ENCODE measurements at places on chromosomes 16 and 17. TPM values are rescaled to one million over a fixed set of nuclear protein-coding genes. Genes with fewer than 3 reads are reported as not detected.

The MPV17L gene
- total RNA-seq = 0.09 TPM

The PRKCB gene
- 3.6 TPM for total RNA-seq

The TIGD7 gene
- total RNA-seq = 3.5 TPM

The KCNH6 gene
- not detected for total RNA-seq

- DNase-seq = peak; percentile 28
Observed at GRCh38 chr17:77303620-77304019, 162.9 kb downstream of the SEC14L1 start.

GRCh38 chr17:30530346-30531025 is 53.3 kb downstream of the GOSR1 start:
- no peak for DNase-seq

DNA sequence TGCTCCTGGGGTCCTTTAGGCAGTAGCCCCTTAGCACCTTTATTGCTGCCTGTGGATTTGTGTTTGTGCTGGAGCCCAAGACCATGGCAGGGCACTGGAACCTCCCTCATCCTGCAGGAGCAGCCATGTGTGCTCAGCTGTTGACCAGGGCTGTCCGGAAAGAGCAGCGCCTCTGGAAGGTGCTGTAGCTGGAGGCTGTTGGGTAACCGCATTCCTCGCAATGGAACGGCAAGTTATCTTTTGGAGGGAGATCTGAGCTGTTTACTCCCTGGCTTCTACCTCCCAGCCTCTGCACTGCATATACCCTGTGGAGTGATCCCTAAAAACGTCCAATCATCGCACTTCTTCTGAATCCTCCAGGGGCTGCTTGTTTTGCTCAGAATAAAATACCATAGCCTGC is 291.0 kb downstream of the SNX29 start:
- no peak for DNase-seq

- DNase-seq = no peak
Observed at GRCh38 chr17:73814075-73814474, 169.8 kb upstream of the SDK2 start.

DNA sequence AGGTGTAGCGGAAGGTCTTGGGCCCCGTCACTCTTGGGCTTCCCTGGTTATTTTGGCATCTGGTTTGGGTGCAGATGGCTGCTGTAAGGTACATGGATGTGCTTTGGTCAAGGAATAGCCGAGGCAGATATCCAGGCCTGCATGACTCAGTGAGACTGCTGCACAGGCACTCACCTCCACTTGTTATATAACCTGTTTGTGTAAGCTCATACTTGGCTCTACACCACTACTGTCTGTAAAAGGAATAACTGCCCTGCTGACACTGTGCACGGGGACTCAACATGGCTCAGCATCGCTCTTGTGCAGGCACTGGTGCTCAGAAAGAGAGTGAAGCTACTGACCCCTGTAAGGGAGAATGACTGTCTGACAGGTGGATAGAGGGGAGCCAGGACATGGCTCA is 42.3 kb upstream of the ARL4D start:
- no peak for DNase-seq

DNA sequence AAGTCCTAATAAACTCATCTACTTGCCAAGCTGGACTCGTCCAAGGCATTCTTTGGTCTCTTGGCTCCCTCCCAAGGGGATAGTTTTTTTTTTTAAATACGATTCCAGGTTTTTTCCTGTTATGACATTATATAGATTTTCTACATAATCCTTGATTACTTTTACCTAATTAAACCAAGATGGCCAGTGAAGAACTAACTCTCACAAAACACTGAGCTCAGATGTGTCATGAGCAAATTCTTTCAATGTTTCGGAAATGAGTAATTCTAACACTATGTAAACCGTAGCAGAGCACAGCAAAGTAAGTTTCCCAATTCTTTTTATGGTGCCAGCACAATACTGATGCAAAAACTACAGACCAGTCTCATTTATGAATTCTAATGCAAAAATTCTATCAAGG is 1.8 kb downstream of the ZNF23 start:
- DNase-seq = peak; percentile 31

DNA sequence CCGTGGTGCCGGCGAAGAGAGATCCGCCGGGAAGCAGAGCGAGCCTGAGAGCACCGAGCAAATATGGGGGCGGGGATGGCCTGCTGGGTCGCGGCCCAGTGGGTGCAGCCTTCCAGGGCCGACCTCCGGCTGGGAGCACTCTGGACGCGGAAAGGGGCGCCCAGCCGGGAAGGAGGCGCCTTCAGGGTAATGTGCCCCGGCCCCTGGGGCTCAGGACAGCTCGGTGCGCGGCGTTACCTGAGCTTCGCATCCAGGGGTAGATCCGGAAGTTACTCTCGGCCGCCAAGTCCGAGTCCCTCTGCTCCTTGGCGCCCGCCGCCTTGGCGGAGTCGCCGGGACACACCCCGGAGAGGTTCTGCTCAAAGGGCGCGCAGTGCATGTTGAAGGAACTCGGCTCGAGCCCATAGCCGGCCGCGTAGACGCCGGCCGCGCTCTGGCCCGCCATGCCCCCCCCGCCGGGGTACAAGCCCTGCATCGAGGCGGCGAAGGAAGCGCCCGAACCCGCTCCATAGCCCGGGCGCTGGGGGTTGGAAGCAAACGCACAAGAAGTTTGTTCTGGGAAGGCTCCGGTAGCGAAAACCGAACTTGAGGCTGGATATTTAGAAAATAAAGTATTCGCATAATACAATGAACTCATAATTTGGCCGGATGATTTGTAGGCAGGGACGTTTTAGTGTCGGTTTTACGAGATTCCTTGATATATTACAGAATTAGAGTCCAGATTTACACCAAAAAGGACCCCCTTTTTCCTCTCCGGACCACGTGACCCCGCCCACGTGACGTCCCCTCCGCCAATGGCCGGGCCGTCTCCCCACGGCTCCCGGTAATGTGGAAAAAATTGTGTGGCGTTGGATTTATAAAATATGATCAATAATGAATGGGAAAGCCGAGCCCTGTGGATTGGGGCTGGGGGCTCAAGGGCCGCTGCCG is at the start of gene HOXB7:
HOXB7 (minus strand) TSS at position 736 of the 930 bp plus-strand sequence; CDS start at position 637, 99 bp downstream.
- peak; percentile 75 for DNase-seq

- no peak for DNase-seq
Observed at GRCh38 chr16:56525236-56525635, 5.4 kb upstream of the BBS2 start.

- DNase-seq = peak; percentile 48
Observed at GRCh38 chr17:31095236-31096105, 694 bp downstream of the NF1 start.

- peak; percentile 40 for DNase-seq
Observed at GRCh38 chr16:87056083-87056482, 261.1 kb downstream of the C16orf95 start.

DNA sequence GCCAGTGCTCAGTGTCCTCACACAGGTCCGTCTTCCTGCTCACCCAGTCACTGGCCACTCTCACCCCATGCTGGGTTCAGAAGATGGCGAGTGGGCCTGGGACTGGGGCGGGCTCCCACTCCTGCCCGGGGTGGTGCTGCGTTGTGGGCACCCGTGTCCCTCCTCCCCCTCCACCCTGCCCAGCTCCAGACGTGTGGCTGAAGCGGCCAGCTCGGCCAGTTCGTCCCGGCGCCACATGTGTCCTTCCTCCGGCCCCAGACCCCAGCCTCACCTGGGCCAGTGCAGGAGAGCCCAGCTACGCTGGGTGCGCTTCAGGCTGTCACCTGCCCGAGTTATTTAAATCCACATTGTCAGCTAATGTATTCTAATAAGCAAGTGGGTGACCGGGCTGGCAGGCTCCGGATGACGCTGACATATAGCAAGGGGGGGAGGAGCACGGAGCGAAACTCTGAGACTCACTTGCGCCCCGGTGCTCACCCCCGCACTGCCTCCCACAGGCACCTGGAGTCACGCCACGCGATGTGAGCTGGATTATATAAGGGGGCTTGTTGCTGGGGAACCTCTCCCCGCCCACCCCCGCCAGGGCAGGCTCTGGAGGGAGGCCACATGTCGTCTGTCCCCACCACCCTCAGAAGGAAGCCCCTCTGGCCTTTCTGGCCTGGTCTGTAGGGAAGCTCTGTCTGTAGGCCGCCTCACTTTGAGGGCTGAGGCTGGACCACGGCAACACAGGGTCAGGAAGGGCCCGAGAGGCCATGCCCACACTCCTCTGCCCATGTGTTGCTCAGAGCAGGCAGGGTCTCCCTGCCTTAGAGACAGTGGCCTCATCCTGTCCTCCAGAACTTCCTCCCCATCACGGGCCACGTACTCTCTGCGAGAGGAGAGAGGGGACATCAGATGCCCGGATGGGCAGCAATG is 7.1 kb upstream of the BAIAP2 start:
- DNase-seq = no peak

- no peak for DNase-seq
Observed at GRCh38 chr17:80468242-80468641, 8.2 kb downstream of the NPTX1 start.

DNA sequence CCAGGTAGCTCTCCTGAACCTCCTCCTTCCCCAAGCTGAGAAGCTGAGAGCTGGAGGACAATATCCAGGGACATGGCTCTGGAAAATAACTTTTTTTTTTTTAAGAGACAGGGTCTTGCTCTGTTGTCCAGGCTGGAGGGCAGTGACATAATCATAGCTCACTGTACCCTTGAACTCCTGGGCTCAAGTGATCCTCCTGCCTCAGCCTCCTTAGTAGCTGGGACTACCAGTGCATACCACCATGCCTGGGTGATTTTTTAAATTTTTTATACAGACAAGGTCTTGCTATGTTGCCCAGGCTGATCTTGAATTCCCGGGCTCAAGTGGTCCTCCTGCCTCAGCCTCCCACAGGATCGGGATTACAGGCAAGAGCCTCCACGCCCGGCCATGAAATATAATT is 6.2 kb downstream of the SLC46A1 start:
- no peak for DNase-seq

DNA sequence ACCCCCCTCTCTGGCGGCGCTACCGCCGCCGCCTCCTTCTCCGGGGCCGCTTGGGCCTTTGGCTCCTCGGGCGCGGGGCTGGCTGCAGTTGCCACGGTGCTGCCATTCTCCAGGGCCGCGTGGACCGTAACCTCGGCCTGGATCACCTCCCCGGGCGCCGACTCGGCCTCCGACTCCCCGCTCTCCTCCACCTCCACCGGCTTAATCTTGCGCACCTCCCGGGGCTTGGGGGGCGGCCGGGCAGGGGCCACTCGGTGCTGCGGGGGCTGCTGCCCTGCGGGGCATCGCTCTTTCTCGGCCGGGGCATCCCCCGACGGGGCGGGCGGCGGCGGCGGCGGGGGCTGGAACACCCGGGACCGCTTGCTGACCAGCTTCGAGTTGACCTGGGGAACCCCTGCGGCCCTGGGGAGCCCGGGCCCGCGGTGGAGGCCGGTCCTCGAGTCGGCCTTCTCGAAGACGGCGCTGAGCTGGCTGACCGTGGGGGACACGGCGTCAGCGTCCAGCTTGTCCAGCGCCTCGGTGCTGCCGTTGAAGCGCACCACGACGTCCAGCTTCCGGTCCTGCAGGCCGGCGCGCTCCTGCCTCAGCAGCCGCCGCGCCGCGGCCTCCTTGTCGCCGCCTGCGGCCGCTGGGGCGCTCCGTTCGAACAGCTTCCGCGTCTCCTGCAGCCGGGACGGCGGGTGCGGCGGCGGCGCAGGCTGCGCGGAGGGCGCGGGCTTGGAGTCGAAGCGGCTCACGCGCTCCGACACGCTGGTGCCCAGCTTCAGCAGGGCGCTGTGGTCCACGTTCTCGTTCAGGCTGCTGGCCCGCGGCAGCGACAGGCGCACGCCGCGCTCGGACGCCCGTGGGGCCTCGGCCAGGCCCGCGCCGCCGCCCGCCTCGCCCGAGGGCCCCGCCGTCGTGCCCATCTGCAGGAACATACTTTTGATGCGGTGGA is 792 bp downstream of the PPP1R9B start:
- DNase-seq = peak; percentile 65

DNA sequence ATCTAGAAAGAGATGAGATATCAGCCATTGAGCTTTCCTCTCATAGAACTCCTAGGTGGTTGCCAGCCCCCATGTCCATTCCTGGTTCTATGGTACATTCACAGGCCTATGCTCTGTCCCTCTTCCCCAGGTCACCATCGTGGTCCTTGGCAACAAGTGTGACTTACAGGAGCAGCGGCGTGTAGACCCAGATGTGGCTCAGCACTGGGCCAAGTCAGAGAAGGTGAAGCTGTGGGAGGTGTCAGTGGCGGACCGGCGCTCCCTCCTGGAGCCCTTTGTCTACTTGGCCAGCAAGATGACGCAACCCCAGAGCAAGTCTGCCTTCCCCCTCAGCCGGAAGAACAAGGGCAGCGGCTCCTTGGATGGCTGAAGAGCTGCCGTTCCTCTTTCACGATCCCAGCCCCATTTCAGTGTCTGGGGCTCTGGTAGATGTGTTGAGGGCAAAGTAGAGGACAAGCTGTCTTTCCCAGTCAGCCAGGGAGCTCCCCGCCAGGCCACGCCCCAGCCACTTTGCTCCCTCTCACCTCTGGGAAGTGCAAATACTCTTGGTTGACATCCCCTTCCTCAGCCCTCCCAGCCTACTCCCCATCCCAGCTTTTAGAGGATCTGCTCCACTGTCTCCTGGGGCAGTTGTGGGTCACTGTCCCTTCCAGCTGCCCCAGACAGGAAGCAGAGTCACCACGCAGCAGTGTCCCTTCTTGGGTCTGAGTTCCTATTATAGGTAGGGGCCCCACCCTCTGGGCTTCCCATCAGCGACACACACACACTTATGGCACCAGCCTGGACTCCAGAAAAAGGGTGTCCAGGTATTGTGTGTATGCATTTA is 3.8 kb downstream of the NKIRAS2 start:
- DNase-seq = no peak

- no peak for DNase-seq
Observed at GRCh38 chr16:56630134-56630533, 2.3 kb upstream of the MT1M start.

Measured in Daoy (cell line).